ENCODE measurements at places on chromosomes 11 and 22. TPM values are rescaled to one million over a fixed set of nuclear protein-coding genes. Genes with fewer than 3 reads are reported as not detected.

RAPSN gene
- 0.24 TPM for total RNA-seq

DNA sequence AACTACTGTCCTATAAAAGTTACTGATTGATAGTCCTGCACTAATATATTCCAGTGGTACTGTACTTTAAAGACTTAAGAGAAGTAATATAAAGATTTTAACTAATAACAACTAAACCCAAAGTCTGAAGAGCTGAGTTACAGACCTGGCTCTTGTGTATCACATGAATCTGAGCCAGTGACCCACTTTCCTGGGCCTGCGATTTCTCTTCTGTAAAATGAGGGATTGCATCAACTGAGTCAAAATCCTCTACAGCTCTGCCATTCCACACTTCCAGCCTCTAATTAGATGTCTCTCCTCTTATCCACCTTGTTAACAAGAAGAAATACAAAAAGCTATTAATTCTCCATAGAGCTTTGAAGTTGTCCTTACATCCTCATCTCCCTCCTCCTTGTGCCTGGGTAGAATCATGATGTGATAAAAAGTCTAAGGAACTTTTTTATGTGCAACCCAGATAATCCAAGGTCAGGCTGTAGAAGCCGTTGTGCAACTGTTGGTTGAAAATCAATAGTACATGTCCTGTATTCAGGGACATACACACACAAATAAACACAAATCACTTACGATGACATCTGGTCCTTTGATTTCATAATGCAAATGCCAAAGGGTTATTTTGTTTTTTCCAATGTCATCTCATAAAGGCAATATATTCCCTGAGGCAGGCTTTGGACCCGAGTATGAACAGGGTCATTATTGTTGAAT, 410.3 kb downstream of the KCNA4 start:
- no peak for DNase-seq

- no peak for DNase-seq
These were observed 121.7 kb downstream of the BRD1 start for GRCh38 chr22:49705972-49706352.

GRCh38 chr11:93822359-93822758, 28.1 kb downstream of the VSTM5 start:
- DNase-seq, result no peak

DNA sequence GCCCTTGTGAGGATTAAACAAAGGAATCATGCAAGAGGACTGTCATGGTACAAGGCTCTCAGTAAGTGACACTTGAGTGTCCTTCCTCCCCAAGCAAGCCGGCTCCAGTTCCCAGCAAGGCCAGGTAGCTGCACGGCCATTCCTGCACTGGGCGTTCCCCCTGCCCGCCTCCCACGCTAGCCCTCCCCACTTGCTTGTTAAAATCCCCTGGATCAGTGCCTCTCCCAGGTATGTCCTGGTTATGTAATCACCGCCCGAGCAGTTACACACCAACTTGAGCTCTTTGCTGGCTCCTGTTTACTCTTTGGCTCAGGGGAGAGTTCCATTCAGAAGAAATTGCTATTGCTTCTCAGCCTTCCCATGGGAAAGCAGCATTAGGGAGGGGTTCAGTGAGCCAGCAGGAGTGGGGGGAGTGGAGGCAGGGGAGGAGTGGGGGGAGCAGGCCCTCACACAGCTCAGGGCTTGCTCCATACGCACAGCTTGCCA, 19.4 kb upstream of the MYEOV start:
- DNase-seq, result no peak

GRCh38 chr22:42856865-42857704, at the start of gene ARFGAP3:
TSS of gene ARFGAP3 (minus strand) at chr22:42857273. CDS start at chr22:42857182, 91 bp downstream.
- DNase-seq, result peak; percentile 68

DNA sequence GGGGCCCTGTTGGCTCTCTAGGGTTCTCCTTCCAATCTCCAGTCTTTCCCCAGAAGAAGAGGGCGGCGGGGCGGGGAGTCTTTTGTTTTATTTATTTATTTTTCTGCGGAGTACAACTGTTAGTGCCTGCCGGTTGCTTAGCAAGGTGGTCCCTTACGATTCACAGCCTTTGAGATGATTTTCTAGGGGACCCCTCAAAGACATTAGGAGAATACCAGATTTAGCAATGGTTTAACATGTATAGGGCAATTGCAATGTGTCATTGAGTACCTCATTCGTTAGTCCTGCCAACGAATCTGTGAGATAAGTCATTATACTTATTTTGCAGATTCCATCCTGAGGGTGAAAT, 307 bp upstream of the MRPL16 start:
- DNase-seq, result no peak

MS4A1 gene
- 4.5 TPM for total RNA-seq

GRCh38 chr11:76410851-76411357, 29.8 kb downstream of the GVQW3 start:
- DNase-seq, result no peak

SESN3 gene
- 11.3 TPM for total RNA-seq

DNA sequence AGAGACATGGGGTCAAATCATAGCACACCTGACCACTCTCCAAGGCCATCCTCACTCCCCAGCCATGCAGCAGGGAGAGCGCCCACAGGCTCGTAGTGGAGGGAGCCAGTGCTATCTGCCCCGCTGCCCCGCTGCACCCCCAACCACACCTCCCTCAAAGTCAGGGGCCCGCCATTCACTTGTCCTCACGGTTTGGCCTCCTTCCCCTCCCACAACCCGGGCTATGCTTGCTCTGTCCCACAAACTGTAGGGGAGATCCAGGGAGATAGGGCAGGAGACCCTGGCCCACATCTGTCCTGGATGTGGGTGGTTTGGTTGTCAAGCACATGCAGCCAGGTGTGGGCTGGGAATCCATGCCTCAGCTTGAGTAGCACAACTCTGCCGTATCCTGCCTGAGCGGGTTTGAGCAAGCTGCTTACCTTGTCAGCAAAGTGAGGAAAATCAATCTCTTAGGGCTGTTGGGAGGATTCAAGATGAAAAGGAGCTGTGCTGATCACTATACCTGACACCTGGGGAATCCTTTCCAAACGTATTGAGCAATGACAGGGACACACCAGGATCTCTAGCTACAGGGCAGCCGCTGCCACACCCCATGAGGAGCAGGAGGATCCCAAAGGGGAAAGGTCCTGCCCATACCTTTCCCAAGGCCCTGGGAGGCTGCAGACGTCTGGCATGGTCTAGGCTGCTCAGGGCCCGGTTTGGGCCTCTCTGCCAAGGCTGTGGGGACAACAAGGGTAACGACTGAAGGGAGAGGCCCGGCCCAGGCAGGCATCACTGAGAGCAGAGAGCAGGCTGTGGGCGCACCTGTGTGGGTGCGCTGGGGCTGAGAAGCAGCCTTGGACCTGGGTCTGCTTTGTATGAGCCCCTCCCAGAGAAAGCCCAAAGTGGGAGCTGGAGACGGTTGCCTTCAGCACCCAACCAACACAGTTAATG, 23.3 kb downstream of the KCNJ5 start:
- no peak for DNase-seq

DNA sequence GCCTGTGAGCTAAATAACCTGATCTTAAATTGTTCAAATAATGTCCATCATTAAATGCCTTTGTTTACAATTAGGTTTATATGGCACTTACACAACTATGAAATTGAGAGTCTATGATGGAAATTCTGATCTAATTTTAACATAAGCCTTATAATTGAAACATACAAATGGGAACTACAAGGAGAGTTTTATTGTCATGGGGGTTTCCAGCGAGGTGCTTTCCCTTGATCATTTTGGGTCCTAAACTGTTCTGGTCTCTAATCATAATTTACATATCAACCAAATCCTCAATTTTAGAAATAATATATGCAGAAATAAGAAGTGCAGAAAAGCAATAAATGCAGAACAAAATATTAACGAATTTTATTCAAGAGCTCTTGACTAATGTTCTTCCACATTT, 44.9 kb downstream of the RRAS2 start:
- no peak for DNase-seq

GRCh38 chr11:44300844-44301563, 8.9 kb downstream of the ALX4 start:
- DNase-seq, result no peak

POGLUT3 gene
- total RNA-seq, result 20.9 TPM

PDHX gene
- total RNA-seq, result 20.0 TPM

GRCh38 chr22:46770726-46771125, 8.3 kb downstream of the TBC1D22A start:
- no peak for DNase-seq

LRRC4C gene
- total RNA-seq, result not detected

- no peak for DNase-seq
These were observed 16.0 kb downstream of the RBM7 start for GRCh38 chr11:114416441-114416961.

DNA sequence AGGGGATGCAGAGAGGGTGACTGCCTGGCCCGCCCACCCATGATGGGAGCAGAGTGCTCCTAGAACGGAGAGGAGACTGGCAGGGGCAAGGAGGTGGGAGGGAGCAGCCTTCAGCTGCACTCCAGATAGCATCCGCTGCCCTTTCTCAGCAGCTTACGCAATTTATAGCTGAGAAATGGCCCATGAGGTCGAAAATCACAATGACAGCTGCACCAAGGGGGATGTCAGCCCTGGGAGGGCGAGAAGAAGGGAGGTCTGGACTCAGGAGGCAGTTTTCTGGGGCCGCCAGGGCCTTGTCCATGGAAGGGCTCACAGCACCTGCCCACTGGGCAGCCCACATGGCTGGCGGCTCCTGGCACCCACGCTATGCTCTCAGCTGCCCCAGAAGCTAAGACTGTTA, 17.6 kb upstream of the MOB2 start:
- no peak for DNase-seq

- no peak for DNase-seq
These were observed 68.4 kb downstream of the TCF20 start for GRCh38 chr22:42202048-42202447.
